Thyroid gland (tissue), 4 donors: ENCODE measurements at places on chromosomes 4 and X. TPM values are rescaled to one million over a fixed set of nuclear protein-coding genes. Genes with fewer than 3 reads are reported as not detected.

Gene RLIM
- total RNA-seq = 33.3 TPM

Gene SPANXN4
- not detected for total RNA-seq

Gene MEPE
- not detected for total RNA-seq

Gene EVC2
- total RNA-seq = 24.5 TPM

Gene IGSF1
- 1.1 TPM for total RNA-seq

Gene PDHA2
- total RNA-seq = 0.27 TPM

Gene SLC4A4
- 80.7 TPM for total RNA-seq

DNA sequence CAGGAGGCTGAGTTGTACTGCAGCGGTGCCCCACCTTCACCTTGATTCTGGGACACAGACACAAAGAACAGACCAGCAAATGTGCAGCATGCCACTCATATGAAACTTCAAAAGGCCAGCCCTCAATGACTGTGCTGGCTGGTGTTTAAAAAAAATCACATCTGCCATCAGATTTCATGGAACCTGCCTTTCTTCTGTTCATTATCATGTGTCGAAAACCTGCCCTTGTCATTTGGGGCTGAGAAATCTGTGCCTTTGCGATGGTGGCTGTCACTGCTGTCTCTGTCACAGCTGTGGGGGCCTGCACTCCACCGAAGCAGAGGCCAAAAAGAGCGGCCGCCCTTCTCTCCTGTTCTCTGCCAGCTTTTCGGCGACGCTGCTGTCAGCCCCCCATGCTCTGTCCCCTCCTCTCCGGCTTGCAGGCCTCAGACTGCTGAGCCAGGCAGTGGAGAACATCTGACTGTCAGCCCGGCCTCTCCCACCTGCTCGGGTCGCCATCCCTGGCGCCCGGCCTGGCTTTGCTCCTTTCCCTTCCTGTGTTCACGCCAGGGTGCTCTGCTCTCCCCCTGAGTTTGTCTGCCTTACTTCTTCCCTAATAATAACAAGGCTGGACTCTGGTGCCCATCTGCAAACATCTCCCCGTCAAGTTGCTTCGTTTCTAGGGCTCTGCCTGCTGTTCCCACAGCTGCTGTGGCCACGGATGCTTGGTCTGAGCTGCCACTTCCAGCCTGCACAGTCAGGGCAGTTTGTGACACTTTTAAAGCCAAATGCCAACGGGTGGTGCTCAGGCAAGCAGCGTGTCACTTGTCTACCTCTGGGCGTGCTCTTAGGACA is 355.2 kb downstream of the UNC5C start:
- no peaks in the 10 kb centered on the region for H3K36me3 ChIP-seq
- H3K27ac ChIP-seq = no peak overlapping the region

DNA sequence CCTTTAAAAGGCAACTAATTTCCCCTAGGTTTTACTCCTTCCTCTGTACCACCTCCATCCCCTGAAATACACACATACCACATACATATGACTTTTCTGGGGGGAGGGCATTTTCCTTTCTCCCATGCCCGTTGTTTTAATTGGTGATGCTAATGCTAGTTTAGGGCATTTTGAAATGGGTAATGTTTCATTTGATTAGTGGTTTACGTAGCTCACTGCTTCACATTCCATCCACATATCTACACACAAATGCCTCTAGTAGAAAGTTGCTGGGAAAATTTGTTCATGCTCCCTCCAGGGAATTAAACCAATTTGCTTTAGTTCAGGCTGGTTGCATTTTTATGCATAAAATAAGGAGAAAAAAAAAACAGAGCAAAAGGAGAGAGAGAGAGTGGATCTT is 231.2 kb downstream of the FRAS1 start:
- DNase-seq = no peak
- no peak overlapping the region for H3K4me3 ChIP-seq
- no peaks in the 10 kb centered on the region for H3K27me3 ChIP-seq

- DNase-seq = no peak
- no peaks in the 10 kb centered on the region for H3K27me3 ChIP-seq
- H3K27ac ChIP-seq = no peak overlapping the region
- H3K36me3 ChIP-seq = no peaks in the 10 kb centered on the region
These were observed 190.2 kb downstream of the SMIM20 start for GRCh38 chr4:26104056-26104685.

DNA sequence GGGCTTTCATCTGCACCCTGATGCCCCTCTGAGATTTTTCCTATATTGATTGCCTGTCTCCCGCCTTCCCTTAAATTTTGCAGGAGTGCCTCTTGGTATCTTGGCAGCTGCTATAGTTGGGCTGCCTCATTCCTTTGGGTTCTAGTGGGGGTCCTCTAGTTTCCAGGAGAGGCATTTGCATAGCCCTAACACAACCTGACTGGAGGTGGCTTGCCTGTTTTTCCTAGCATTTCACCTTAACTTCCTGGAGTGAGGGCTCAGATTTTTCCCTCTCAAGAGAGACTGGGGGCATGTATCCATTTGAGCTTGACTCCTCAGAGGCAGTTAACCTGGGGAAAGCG is 46.0 kb downstream of the UGT2A3 start:
- peak overlapping the region; percentile 73 for H3K27ac ChIP-seq
- peaks cover 19% of the 10 kb centered on the region for H3K4me1 ChIP-seq
- no peaks in the 10 kb centered on the region for H3K36me3 ChIP-seq
- no peaks in the 10 kb centered on the region for H3K27me3 ChIP-seq

GRCh38 chrX:64093761-64094160 is 111.7 kb downstream of the AMER1 start:
- H3K27me3 ChIP-seq = no peaks in the 10 kb centered on the region
- no peak for DNase-seq
- no peak overlapping the region for H3K27ac ChIP-seq
- H3K4me1 ChIP-seq = no peaks in the 10 kb centered on the region
- H3K4me3 ChIP-seq = no peak overlapping the region

DNA sequence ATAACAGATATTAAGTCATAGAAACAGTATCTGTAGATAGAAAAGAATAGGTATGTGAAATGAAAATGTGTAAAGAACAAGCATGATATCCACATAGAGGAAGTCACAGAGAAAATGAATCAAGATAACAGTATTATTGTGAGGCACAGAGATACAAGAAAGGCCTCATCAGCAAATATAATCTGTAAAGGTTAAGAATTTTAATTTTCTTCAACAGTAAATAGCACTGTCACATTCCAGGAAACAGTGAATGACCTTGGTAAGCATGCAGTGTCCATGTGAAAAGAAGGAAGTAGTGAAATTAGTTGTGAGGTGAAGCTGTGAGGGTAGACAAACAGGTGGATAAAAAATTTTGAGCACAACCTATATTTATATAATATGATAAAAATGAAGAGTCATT is 39.5 kb upstream of the NDST4 start:
- H3K4me1 ChIP-seq = no peaks in the 10 kb centered on the region
- H3K36me3 ChIP-seq = no peaks in the 10 kb centered on the region
- no peak overlapping the region for H3K27ac ChIP-seq

- H3K27me3 ChIP-seq = no peaks in the 10 kb centered on the region
- no peak overlapping the region for H3K27ac ChIP-seq
- no peak for DNase-seq
- H3K4me3 ChIP-seq = no peak overlapping the region
- no peaks in the 10 kb centered on the region for H3K36me3 ChIP-seq
These were observed 55.9 kb downstream of the HTRA3 start for GRCh38 chr4:8325291-8325973.

DNA sequence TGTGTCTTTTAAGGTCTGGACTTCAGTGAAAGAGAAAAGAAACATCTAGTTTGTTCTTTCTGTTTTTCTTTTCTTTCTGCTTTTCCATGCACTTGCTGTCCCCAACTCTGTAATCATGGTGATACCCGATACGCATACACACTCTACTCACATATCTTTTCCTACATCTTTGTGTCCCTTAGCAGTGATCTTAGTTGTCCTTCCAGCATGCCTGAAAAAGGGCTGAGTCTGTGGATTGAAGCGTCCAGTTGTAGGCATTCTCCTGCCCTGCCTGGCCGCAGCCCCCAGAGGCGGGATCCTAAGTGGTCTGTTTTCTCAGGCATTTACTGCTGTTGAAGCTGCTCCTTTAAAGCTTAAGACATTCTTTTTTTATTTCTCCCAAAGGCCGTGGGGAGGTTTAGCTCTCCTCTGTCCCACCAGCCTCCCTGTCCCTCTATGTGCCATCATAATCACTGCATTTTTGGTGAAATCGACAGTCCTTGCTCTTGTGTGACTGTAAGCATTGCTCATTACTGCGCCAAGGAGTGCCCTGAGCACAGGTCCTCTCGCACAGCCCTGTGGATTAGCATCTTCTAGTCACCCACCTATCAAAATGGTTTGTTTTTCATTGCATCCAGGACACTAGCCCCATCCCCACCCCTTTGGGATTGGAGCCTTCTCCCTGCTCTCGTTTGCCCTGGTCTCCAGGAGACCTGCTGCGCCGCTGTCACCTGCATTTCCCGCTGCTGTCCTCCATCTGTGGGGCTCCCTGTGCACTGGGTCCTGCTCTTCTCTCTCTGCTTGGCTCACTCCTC is 4.4 kb downstream of the RGS12 start:
- no peak for DNase-seq
- no peaks in the 10 kb centered on the region for H3K36me3 ChIP-seq
- no peak overlapping the region for H3K4me3 ChIP-seq
- no peaks in the 10 kb centered on the region for H3K27me3 ChIP-seq
- no peak overlapping the region for H3K27ac ChIP-seq

DNA sequence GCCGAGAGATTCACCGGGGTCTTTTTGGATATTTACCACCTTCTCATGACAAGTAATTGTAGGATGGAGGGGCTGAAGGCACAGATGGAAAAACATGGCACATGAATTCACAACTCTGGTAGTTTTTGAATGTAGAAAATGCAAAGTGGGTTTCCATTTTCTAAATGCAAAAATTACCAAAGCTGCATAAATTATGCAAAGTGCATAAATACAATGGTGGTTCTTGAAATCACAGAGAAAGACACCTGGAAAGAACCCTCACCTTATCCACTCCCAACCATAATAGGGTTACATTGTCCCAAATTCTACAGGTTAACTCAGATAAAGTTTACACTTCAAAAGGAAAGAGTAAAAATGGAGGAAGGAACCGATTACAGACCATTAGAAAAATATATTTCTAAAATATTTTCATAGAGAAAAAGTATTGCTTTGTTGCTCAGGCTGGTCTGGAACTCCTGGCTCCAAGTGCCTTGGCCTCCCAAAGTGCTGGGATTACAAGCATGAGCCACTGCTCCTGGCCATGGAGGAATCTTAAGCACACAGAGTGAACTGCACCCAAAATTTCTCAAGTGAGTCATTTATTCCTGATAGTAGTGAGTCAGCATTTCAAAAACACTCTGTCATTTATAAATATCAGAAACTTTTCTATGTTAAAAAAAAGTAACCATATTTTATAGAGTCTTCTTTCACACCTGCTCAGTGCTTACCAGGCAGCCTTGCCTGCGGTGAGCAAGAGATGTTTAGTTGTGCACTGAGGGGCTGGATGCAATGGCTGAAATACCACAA is 101.4 kb downstream of the FIP1L1 start:
- H3K27ac ChIP-seq = no peak overlapping the region
- H3K36me3 ChIP-seq = peaks cover 22% of the 10 kb centered on the region
- no peak for DNase-seq
- H3K4me1 ChIP-seq = no peaks in the 10 kb centered on the region

DNA sequence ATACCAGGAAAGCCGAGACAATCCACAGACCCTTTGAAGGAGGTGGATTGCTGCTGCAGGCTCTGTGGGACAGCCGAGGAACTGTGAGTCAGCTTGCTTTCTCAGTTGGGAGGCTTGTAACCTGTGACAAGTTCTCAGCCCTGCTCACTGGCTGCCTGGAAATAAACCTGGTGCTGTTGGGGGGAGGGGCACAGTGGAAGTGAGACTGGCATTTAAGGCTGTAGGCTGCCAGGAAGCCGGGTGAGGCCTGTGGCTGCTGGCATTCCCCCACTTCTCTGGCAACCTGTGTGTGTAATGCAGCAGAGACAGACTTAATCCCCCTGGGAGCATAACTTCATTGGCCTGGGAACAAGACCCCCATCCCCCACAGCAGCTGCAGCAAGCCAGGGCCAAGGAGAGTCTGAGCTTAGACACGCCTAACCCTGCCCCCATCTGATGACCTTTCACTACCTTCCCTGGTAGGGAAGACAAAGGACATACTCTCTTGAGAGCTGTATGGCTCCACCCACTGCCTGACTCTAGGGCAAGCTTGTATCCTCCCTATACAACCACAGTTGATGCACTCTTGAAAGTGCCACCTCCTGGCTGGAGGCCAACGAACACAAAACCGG is 64.1 kb downstream of the ALPK1 start:
- H3K4me3 ChIP-seq = no peak overlapping the region
- no peak overlapping the region for H3K27ac ChIP-seq
- no peaks in the 10 kb centered on the region for H3K4me1 ChIP-seq
- no peaks in the 10 kb centered on the region for H3K27me3 ChIP-seq
- DNase-seq = no peak

DNA sequence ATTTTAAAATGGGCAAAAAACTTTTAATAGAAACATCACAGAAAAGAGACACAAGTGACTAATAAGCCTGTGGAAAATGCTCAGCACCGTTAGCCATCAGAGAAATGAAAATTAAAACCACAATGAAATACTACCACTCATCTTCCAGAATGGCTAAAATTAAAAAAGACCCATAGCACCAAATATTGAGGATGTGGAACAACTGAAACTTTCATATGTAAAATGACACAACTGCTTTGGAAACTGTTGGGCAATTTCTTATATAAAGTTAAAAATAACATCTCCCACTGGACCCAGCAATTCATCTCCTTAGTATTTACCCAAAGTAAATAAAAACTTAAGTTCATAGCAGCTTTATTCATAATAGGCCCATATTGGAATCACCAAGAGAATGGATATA is 94.2 kb downstream of the TENM3 start:
- no peaks in the 10 kb centered on the region for H3K27me3 ChIP-seq
- DNase-seq = no peak
- H3K4me1 ChIP-seq = no peaks in the 10 kb centered on the region
- H3K4me3 ChIP-seq = no peak overlapping the region
- no peak overlapping the region for H3K27ac ChIP-seq
- H3K36me3 ChIP-seq = no peaks in the 10 kb centered on the region

GRCh38 chr4:173426064-173426463 is 27.1 kb upstream of the SCRG1 start:
- H3K36me3 ChIP-seq = no peaks in the 10 kb centered on the region
- no peak overlapping the region for H3K27ac ChIP-seq
- peaks cover 5% of the 10 kb centered on the region for H3K4me1 ChIP-seq
- no peaks in the 10 kb centered on the region for H3K27me3 ChIP-seq
- no peak overlapping the region for H3K4me3 ChIP-seq
- DNase-seq = no peak

- no peaks in the 10 kb centered on the region for H3K4me1 ChIP-seq
- no peak overlapping the region for H3K4me3 ChIP-seq
- H3K27ac ChIP-seq = no peak overlapping the region
- DNase-seq = no peak
These were observed 80.5 kb downstream of the HNRNPD start for GRCh38 chr4:82293304-82293703.

DNA sequence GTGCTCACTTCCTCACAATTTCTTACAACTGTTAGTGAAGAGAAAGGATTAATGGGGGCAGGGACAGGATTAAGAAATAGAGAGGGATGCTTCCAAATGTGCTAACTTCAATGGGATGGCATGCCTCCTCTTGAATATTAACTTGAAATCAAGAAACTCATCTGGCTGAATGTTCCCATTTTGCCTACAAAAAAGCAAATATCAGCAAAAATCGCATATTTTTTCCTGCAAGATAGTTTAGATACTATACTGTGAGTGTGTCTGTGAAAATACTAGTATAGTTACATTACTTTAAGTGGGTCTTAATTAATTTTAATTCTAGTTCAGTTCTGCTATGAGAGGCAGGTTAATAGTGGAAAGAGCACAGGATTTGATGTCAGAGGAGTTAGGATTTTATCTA is 4.9 kb downstream of the PAICS start:
- no peak for DNase-seq
- no peaks in the 10 kb centered on the region for H3K4me1 ChIP-seq
- H3K36me3 ChIP-seq = no peaks in the 10 kb centered on the region
- no peak overlapping the region for H3K4me3 ChIP-seq
- H3K27me3 ChIP-seq = no peaks in the 10 kb centered on the region
